Choroid plexus epithelial cell (primary cell): ENCODE measurements at places on chromosomes 3 and 15.

- DNase-seq = peak; percentile 68
Measured at GRCh38 chr3:10292505-10293419, at the start of gene GHRL. TSS of gene GHRL (minus strand) at chr3:10292947. CDS start at chr3:10290180, 2,767 bp downstream.

DNA sequence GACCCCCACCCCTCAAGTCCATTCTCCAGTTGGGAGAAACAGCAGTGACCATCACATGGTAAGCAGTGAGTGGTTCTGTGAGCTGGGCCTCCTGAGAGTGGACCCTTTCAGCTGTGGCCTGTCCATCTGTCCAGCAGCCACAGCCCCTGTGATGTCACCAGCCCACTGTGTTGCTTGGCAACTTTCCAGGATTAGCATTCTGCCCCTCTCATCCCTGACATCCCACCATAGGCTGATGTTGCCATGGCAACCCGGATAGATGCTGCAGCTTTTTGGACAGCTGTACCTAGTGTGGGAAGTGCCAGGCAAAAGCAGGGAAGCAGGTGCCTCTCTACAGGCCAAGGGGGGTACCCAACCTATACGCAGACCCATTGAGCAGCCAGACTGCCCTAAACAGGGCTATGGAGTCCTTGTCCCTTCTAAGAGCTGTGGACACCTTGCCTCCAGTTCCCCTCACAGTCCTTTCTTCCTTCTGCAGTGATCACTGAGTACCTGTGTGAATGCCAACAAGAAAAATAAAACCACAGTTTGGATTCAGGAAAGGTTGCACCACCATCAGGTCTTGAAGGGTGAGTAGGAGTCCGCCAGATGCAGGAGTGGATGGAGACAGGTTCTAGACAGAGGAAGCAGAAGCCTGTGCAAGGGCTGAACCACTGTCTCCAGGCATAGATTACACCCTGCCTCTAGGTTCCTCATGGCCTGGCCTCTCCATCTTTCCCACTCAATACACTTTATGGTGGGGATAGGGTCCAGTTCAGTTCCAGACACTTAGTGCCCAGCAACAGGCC, at the start of gene DNAH1:
Gene DNAH1 (plus strand): TSS at position 343 of the 788 bp plus-strand sequence. CDS start 6,124 bp downstream, outside the sequence.
- DNase-seq = no peak

DNA sequence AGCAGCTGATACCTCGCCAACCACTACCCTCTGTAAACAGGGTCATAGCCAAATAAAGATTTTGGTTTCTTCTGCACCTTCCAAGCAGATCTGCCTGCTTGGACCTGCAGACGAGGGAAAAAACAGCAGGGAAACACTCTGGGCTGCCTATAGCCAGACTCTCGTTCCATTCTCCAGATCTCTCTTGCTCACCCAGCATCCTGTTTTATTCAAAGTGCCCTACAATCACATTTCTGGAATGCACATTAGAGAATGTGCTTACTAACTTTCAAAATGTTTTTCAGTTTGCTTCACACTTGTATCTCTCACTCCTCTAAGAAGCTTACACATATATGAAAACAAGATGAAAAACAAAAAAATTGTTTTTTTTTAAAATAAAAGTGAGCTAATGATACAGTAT, 71.4 kb downstream of the MLH1 start:
- DNase-seq = peak; percentile 20

GRCh38 chr3:98657457-98657856, 64.0 kb upstream of the CPOX start:
- peak; percentile 1 for DNase-seq

- DNase-seq = no peak
Measured at GRCh38 chr3:136932978-136933772, 24.6 kb upstream of the IL20RB start.

- DNase-seq = no peak
Measured at GRCh38 chr3:32432045-32432710, 40.5 kb downstream of the CMTM7 start.

- DNase-seq = peak; percentile 87
Measured at GRCh38 chr15:37773111-37773860, 161.2 kb upstream of the TMCO5A start.

GRCh38 chr15:50051811-50052419, 67.1 kb downstream of the ATP8B4 start:
- peak; percentile 93 for DNase-seq

DNA sequence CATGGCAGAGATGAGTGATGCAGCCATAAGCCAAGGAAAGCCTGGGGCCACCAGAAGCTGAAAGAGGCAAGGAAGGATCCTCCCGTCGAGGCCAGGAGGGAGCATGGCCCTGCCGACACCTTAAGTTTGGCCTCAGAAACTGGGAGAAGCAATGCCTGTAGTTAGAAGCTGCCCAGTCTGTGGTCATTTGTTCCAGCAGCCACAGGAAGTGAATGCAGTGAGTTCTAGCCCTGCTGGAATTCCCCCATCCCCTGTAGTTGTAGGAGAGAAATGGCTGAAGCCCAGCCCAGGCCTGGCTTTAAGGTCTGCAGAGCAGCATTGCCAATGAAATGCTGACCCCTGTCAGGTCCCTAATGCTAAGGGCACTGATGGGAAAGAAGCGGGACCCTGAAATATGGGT, 12.2 kb upstream of the CHSY1 start:
- DNase-seq = peak; percentile 66

DNA sequence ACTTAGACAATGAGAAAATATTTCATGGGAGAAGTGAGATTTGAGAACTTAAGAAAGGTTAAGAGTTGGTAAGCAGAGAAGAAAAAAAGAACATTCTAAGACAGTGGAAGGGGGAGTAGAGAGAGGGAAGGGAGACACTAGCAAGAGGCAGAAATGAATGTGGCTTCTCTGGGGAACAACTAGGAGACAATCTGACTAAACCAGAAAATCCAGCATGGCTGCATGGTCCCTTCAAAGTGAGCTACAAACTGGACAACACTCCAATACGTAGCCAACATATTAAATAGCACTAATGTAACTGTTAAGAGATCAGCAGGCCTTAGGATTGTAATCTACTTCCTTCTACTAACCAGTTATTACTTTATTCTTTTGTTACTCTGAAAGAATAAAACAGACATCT, 89.7 kb downstream of the NR1I2 start:
- DNase-seq = no peak

DNA sequence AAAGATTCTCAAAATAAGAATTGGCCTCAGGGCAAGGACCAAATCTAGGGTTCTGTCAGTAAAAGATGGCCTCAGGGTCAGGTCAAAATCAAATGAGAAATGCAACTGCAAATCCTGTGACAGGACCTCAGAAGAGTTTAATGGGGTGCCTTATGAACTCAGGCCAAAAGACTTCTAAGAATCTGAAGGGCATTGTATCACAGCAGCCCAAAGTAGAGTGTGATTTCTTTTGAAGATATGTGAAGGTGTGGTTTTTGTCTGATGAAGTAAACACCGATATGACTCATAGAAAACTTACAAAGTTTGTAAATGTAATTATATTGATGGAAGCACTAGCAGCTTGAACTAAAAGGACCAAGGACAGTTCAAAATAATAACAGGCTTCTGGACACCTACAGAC, 966.1 kb downstream of the AGBL1 start:
- no peak for DNase-seq

DNA sequence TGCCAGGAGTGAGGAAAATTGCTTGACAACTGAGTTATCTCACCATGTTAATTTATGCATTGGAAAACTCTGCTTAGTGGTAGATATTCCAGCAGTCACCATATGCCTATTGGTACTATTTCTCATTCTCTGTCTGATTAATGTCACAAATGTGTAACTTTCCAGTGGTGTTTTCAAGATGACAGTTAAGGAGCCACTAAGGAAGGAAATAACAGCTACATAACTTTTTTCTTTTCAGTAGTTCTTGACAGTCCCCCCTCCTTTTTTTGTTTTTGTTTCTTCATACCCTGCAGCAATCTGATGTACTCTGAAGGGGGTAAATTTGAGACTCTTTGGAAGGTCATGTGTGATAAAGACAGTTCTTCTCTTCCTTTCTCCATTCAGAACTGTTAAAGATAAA, 13.1 kb downstream of the RASA2 start:
- DNase-seq = no peak

- DNase-seq = no peak
Measured at GRCh38 chr3:152177757-152178156, 91.0 kb upstream of the MBNL1 start.

GRCh38 chr15:50815958-50816590, 50.6 kb upstream of the SPPL2A start:
- peak; percentile 5 for DNase-seq

GRCh38 chr3:77370413-77370812, 330.5 kb downstream of the ROBO2 start:
- peak; percentile 71 for DNase-seq

DNA sequence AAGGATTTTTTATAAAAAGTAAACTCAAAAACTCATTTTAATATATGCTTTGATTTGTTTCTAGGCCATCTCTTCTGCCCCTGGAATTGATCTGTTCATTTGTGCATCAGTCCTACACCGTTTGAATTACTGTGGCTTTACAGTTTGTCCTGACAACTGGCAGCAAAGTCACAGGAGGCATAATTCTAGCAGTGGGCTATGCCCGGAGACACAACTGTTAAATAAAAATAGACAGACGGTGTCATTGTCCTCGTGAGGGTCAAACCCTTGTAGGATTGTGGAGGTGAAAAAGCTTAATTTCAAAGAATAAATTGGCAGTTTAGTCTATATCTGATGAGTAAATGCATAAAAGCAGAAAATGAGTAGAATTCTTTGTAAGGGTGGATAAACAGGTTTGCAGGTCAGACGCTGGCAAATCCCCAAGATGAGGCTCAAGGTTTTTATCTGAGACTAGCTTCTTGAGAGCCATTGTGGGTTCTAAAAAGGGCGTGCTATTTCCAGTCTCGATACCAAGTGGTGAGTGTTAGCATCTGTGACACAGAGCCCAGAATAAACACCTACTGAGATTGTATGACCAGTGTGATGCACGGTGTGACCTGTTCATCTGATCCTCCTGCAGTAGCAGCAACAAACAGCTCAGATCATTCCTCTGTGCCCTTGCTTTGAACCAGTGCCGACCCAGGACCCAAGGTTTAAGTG, 51.5 kb upstream of the SLCO3A1 start:
- DNase-seq = no peak

DNA sequence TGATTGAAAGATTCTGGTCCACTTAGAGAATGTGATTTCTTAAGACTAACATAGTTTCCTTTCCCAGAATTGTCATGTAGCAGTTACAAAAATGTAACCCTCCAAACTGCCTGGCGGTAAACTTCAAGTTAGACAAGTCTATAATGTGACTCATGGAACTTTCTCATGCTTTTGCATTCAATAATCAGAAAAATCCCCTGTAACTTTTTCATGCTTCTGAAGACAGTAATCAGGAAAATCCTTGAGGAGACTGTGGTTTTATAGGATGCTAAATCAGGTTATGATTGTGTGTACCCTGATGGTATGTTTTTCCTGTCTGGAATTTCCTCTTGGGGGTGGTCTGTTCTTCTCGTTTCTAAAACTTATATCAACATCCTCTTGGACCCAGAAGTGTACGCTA, 74.0 kb upstream of the RARB start:
- peak; percentile 68 for DNase-seq

GRCh38 chr15:68409736-68410370, 22.1 kb downstream of the ITGA11 start:
- no peak for DNase-seq

DNA sequence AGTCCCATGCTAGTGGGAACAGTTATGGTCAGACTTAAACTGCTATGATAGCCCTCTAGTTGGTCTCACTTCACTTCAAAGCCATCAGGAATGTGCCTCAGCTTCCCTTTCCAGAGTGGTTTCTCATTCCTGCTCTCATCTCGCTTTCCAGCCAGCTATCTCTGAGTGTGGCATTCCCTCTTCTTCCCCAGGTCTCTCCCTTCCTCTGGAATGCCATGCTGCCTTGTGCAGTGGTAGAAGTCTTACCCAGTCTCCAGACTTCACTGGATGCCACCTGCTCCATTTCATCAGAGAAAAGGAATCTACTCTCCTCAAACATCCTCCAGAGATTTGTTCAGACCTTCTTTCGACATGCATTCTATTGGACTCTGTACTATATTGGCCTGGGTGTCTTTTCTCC, 83.0 kb downstream of the AGBL1 start:
- DNase-seq = no peak

GRCh38 chr15:72197460-72198355, at the start of gene GRAMD2A:
TSS of gene GRAMD2A (minus strand) at chr15:72197787.
- DNase-seq = peak; percentile 31
